ENCODE measurements at places on chromosomes 12 and 14.

GRCh38 chr14:68982581-68982980 is 3.5 kb upstream of the ACTN1 start:
- no peak for DNase-seq

DNA sequence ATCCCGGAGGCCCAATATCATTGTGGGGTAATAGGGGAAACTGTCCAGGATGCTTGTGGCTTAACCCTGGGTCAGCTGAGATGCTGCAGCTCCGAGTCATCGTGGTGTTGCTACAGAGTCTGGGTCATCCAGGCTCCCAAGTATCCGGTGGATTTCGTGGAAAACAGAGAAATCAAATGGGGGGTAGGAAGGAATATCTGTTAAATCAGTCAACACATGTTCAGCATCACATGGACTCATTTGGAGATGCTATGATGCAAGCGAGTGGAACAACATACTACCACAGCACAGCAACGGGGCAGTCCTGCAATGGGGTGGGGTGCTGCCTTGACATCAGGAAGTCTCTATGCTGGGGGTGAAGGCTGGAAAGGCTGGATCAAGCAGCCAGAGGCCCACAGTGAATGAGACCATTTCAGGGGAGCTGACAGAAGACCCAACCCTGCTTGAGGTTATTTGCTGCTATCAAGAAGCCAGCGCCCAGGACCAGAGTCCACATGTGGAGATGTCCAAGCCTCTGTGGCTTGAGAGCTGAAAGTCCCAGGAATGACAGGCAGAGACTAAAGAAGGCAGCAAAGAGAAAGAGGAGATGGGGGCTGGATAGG is 22.9 kb downstream of the VDR start:
- DNase-seq = peak; percentile 89

- no peak for DNase-seq
These were observed 59.7 kb downstream of the RIMBP2 start for GRCh38 chr12:130656411-130656810.

DNA sequence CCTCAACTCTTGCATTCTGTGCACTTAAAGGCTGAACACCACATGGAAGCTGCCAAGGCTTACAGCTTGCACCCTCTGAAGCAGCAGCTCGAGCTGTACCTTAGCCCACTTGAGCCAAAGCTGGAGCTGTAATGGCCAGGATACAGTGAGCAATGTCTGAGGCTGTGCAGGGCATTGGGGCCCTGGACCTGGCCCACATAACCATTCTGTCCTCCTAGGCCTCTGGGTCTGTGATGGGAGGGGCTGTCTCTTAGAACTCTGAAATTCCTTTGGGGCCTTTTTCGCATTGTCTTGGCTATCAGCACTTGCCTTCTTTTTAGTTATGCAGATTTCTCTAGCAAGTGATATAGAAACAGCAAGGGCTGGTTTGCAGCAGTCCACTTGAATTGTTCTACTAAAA is 303.8 kb upstream of the CLEC14A start:
- DNase-seq = no peak

GRCh38 chr12:98424726-98425401 is 90.5 kb upstream of the TMPO start:
- DNase-seq = no peak

GRCh38 chr14:73369428-73369827 is 88.9 kb downstream of the NUMB start:
- DNase-seq = no peak

- DNase-seq = no peak
These were observed 77.8 kb downstream of the VWF start for GRCh38 chr12:6046511-6047180.

DNA sequence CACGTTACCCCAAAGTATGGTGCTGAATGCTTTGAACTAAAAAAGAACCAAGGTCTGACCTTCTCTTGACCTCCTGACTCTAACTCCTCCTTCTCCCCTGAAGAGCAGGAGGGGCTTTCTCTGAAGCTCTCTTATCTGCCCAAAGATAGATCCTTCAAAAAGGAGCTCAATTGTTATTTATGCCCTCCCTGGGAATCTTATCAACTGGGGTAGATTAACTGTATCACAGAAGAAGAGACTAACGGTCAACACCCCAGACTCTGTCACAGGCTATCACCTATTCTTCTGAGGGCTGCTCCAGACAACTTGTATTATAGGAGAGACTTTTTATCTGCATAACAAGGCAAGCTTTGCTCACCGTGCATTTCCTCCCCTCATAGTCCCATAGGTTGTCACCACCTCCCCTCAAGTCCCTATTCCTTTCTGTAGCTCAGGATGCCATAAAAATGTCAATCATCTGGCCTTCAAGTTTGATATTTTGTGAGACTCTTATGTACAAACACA is 86.6 kb downstream of the PAPLN start:
- DNase-seq = no peak

DNA sequence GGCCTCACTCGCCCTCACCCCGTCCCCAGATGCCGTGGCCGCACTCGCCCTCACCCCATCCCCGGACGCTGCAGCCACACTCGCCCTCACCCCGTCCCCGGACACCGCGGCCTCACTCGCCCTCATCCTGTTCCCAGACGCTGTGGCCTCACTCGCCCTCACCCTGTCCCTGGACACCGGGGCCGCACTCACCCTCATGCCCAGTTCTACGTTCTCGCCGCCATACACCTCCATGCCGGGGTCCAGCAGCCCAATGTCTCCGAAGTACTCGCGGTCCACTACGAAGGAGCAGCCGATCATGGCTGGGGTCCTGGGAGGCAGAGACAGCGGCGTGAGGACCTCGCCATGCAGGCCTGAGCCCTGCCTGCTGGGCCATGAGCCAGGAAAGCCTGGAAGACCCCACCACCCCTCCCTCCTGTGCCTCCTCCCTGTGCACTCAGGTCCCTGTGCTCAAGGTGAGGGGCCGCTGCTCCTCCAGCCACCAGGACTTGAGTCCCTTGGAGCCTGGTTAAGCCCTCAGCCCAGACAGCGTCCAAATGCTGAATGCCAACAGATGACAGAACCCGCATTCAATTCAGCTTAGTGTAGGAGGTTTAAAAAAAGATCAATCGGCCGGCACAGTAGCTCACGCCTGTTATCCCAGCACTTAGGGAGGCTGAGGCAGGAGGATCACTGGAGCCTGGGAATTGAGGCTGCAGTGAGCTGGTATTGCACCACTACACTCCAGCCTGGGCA is 81.5 kb downstream of the GALNT9 start:
- DNase-seq = no peak

- DNase-seq = no peak
These were observed 214.2 kb downstream of the PPM1H start for GRCh38 chr12:62720661-62721330.

DNA sequence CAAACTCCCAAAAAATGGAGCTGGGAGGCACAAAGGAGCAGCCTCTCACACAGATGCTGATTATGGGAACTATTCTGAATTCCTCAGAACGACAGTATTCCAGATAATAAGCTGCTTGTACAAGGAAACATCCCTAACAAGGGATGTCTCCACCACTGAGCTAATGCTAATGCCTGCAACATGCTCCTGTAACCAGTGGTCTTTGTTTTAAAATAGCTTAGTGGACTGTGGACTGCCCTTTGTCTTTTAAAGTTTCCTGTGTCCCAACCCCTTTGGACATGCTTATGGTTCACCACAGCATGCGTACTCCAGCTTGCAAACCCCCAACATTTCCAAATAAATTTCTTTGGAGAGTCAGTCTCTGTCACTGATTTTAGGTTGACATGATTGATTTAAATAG is 16.4 kb upstream of the PITPNM2 start:
- no peak for DNase-seq

DNA sequence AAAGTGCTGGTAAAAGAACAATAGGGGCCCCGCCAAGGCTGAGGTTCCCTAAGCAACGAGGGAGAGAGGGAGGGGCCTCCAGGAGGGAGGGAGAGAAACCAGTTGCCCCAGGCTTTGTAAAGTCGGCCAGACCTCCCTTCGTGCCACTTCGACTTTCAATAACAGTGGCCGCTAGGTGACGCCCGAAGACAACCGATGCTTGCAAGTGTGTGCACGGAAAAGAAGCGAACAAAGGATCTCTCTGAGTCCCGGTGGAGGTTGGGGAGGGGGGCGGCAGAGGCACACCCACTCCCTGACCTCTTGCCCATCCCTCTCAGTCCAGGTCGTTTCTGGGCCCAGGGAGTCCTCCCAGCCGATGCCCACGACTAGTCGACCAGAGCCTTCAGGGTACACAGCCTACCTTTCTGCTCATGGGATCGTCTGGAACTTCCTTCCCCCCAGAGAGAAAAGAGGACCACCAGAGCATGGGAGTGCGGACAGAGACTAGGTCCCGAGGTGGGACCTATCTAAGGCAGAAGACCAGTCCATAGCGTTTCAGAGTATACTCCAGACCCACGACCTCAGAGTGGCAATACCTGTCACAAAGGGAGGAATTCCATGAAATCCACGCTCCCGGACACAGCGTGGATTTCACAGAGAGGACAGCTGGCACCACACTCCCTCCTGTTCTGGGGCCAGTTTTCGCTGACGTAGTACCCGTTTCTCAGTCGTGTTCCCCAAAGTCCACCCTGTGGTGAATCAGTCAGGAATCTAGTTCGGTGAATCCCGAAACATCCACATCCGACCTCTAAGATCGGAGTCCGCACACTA is 262.7 kb upstream of the ALG10B start:
- DNase-seq = peak; percentile 30

- DNase-seq = no peak
These were observed 100.3 kb upstream of the TMTC1 start for GRCh38 chr12:29883941-29884554.

GRCh38 chr14:101500681-101501080 is 60.6 kb upstream of the DIO3 start:
- DNase-seq = no peak

- DNase-seq = peak; percentile 78
These were observed 1.0 kb upstream of the ERC1 start for GRCh38 chr12:989751-990660.

- DNase-seq = no peak
These were observed 70.0 kb upstream of the DICER1 start for GRCh38 chr14:95227279-95227860.

- DNase-seq = peak; percentile 10
These were observed 13.9 kb downstream of the EVL start for GRCh38 chr14:100078997-100079725.

- DNase-seq = no peak
These were observed 63.2 kb downstream of the AMN start for GRCh38 chr14:102985665-102986064.

GRCh38 chr14:68460541-68460940 is 332.3 kb downstream of the ZFP36L1 start:
- no peak for DNase-seq

DNA sequence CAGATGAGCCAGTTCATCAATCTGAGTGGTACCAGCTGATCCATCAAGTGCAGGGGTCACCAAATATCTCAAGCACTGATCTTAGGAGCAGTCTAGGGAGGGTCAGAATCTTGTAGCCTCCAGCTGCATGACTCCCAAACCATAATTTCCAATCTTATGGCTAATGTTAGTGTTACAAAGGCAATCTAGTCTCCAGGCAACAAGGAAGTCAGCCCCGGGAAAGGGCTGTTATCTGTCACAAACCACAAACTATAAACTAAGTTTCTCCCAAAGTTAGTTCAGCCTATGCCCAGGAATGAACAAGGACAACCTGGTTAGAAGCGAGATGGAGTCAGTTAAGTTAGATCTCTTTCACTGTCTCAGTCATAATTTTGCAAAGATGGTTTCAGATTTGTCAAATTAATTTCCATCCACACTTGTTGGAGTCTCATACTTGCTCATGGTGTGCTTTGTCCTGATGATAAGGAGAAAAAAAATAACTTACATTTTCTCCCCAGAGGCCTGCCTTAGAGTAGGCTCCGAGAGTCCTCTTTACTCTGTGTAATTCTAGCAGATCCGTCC is 3.9 kb upstream of the ABHD4 start:
- DNase-seq = no peak

- DNase-seq = no peak
These were observed 8.0 kb downstream of the SNW1 start for GRCh38 chr14:77752799-77753516.

GRCh38 chr12:124213666-124214347 is 81.1 kb upstream of the RFLNA start:
- DNase-seq = no peak

GRCh38 chr14:82805892-82806825 is 1272.5 kb upstream of the SEL1L start:
- no peak for DNase-seq
